ENCODE measurements at places on chromosomes 11 and 22.
A peak's percentile ranks its signal among the peaks of the same experiment; 100 is the strongest.

DNA sequence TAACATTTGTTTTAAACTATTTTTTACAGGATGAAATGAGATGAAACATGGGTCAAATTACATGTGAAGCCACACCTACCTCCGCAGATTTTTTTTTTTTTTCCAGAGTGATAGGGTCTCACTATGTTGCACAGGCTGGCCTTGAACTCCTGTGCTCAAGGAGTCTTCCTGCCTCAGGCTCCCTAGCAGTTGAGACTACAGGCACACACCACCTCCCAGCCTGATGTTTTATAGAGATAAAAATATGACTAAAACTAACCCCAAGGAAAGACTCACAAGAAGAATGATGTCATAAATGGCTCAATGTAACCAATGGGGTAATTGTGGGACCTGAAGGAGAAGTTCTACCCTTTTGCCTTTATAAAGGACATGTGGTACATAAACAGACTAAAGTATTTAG is 52.3 kb upstream of the SOX6 start:
- DNase-seq: no peak

- DNase-seq: no peak
Observed at GRCh38 chr22:19631899-19632667, 82.2 kb upstream of the SEPTIN5 start.

- DNase-seq: no peak
Observed at GRCh38 chr22:19680287-19680881, 33.9 kb upstream of the SEPTIN5 start.

DNA sequence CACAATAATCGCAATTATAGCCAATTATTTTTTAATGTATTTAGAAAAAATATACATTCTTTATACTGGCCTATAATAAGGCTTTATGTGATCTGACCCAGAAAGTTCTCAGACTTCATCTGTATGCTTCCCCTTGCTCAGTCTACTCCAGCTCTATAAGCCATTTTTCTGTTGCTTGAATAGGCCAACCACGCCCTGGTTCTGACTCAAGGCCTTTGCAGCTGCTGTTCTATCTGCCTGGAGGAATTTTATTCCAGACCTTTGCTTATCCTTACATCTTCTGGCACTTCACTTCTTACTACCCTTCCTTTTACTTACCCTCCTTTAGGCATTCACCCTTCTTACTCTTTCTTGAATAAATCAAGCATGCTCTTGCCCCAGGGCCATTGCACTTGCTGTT is 54.9 kb upstream of the PDE3B start:
- no peak for DNase-seq

DNA sequence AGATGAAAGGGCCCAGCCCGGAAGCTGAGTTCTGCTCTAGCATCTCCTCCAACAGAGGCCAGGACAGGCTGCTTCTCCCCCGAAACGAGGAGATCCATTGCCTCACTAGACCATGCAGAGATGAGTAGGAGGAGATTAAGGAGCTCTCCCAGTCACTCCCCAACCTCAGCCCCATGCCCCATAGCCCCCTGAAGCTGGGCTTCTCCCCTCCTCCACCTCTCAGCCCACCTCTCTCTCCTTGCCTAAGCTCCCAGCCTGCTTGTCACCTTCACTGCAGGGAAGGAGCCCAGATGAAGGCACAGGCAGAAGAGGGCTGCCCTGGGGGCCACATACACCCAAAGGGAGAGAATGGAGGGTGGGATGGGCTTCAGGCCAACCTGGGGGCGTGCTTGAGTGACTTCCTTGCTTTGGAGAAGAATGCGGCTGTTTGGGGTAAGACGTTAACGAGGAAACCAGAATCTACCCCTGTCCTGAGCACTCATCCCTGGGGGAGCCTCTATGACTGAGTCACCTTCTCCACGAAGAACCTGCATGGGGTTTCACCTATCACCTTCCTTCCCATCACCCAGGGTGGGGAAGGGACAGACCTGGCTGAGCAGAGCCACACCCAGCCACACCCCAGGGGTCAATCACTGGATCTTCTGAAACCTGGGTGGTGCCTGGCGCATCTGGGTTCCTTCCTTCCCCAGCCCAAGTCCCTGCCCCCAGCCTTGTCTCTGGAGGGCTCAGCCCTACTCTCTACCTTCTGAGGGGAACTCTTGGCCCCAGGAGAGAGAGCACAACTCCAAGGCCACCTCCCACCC is 11.6 kb upstream of the GNAZ start:
- DNase-seq: peak; percentile 13

DNA sequence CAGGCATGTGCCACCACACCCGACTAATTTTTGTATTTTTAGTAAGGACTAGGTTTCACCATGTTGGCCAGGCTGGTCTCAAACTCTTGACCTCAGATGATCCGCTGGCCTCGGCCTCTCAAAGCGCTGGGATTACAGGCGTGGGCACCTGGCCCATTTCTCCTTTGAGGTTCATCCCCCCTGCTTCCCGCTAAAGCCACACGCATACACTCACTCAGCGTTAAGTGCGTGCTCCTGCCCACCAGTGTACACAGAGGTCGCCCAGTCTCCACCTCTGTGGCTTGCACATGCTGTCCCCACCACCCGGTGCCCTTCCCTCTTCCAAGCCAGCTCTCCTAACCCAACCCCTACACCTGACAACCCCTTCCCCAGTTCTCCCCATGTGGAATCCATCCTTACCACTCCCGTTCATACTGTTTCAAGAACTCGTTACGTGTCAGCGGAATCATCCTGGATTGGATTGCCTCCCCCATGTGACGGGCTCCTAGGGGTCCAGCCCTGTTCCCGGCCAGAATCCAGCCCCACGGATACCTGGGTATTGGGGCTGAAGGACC is 15.7 kb upstream of the CYTH4 start:
- no peak for DNase-seq

DNA sequence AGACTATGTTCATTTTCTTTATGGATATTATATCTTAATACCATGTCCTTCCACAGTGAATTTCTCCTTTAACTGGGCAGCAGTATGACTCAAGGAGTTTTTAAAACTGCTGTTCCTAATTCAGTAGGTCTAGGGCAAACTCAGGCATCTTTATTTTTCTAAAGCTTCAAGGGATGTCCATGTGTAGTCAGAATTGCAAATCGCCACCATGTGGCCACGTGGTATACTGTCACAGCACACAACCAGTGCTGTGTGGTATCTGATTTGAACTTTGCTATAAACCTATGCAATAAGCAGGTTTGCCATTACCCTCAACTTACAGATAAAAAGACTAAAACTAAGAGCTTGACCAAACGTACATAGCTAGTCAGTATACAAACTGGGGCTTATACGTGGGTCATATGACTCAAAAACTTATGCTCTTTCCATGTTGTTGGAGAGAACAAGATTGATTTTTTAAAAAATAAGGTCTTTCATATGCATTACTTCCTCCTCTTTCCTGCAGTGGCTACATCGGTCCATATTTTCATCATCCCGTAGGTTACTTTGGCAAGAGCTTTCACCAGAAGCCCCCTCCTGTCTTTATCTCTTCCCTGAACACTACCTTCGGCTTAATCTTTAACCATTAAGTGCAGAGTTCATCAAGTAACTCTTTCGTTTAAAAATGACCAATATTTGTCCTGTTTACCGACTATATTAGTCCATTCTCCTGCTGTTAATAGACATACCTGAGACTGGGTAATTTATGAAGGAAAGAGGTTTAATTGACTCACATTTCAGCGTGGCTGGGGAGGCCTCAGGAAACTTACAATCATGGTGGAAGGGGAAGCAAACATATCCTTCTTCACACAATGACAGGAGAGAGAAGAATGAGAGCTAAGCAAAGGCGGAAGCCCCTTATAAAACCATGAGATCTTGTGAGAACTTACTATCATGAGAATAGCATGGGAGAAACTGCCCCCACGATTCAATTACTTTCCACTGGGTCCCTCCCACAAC is 8.0 kb upstream of the HTATIP2 start:
- no peak for DNase-seq
